ENCODE measurements at places on chromosomes 2 and 18. TPM values are rescaled to one million over a fixed set of nuclear protein-coding genes. Genes with fewer than 3 reads are reported as not detected.

POTEI gene
- 0.17 TPM for total RNA-seq

GALNT14 gene
- total RNA-seq: not detected

ARHGEF4 gene
- total RNA-seq: 0.98 TPM

FBXO15 gene
- total RNA-seq: 0.09 TPM

OTOS gene
- total RNA-seq: not detected

FAM161A gene
- 1.3 TPM for total RNA-seq

LPIN1 gene
- 10.9 TPM for total RNA-seq

AQP12B gene
- total RNA-seq: not detected
